ENCODE measurements at places on chromosomes 2 and 18.

GRCh38 chr2:173204316-173204715 is 128.7 kb downstream of the MAP3K20 start:
- no peak for DNase-seq

- DNase-seq: peak; percentile 63
Observed at GRCh38 chr2:205698286-205699268, 16.3 kb downstream of the NRP2 start.

DNA sequence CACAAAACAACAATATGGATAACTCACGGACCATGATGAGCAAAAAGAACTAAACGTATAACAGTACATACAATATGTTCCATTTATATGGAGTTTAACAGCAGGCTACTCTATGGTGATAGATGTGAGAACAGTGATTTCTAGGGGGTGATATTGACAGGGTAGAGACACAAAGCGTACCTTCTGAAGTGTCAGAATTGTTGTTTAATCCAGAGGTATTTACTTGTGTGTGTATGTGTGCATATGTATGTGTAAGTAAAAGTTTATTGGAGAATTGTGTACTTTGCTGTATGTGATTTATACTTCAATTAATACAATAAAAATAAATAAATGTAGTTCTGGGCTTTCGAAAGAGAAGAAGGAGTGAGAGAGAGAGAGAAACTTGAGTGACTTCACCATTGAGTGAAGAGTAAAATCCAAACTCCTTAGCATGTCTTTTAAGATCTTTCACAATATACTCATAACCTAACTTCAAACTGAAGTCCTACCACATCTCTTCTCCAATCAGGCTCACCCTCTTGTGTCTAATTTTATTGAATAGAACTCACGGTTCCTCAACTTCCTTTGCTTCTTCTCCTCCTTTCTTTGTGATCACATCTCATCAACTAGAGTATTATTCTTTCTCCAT is 126.0 kb upstream of the KLF7 start:
- DNase-seq: no peak

GRCh38 chr2:44894058-44894457 is 47.4 kb upstream of the SIX3 start:
- no peak for DNase-seq

DNA sequence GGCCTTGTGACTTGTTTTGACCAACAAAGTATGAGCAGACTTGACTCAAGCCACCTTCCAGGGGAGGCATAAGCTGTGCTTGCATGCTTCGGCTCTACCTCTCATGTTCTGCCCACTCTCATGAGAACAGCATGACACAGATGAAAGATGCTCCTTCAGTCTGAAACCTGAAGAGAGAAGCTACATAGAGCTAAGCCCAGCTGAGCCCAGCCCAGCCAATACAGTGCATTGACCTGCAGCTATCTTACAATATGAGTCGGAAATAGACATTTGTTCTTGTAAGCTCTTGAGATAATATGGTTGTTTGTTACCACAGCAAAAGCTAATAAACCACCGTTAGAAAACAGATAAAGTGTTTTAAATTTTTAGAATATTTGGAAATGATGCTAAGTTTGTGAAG is 426.7 kb upstream of the PKDCC start:
- no peak for DNase-seq

GRCh38 chr2:14936426-14936825 is 303.9 kb downstream of the LRATD1 start:
- DNase-seq: no peak

DNA sequence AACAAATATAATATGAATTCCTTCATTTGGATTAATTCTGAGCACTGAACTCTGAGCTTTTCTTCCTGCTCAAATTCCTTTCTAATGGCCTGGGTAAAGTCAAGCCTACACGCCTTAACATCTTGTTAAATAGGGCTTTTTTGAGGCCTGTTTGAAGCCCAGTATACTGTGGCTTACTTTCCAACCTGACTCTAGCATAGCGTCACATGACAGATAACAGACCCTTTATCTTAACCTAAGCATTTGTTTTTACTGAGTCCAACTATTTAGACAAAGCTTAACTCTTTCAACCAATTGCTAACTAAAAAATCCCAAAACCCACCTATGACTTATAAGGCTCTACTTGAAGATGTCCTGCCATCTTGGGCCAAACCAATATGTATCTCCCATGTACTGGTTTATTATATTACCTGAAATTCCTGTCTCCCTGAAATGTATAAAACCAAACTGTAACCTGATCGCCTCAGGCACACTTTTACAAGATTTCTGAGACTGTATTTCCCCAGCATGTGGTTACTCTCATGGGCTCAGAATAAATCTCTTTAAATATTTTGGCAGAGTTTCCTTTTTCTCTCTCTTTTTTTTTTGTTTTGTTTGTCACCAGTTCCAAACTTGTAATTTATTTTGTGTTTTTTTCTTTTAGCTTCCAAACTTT is 271.1 kb upstream of the VWC2L start:
- DNase-seq: no peak

GRCh38 chr2:200270732-200271131 is 35.8 kb upstream of the SPATS2L start:
- no peak for DNase-seq

DNA sequence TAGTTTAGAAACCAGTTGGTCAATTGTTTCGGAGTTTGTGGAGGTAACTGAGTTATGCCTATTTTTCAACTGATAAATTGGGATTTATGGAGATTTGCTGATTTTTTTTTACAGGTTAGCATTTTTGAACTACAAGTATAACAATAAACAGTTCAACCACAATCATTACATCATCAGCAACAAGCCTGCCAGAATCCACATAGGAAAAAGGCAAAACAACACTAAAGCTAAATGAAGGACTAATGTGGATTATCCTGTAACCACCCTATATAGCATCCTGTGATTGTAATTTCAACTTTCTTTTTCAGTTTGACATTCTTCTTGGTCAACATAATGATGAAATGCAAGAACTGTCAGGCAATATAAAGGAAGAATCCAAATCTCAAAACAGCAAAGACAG is 76.5 kb downstream of the CCDC102B start:
- peak; percentile 74 for DNase-seq

DNA sequence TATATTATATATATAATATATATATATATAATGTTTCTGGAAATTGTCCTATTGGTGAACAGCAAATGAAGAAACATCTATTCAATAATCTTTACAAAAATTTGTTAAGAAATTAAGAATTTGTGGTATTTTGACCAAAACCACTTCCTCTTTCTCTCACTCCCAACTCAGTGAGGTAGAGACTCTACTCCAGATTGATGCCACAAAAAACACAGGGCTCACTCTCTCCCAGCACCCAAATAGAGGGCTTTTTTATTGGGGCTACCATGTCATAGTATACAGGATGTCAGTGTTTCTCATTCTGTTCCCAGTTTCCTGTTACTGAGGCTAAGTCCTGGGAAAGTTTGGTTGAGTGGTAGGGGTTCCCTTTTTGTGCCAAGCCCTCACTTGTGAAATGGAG is 1155.4 kb downstream of the BCL11A start:
- DNase-seq: no peak

- no peak for DNase-seq
Observed at GRCh38 chr18:40341701-40342100, 1613.3 kb upstream of the PIK3C3 start.

DNA sequence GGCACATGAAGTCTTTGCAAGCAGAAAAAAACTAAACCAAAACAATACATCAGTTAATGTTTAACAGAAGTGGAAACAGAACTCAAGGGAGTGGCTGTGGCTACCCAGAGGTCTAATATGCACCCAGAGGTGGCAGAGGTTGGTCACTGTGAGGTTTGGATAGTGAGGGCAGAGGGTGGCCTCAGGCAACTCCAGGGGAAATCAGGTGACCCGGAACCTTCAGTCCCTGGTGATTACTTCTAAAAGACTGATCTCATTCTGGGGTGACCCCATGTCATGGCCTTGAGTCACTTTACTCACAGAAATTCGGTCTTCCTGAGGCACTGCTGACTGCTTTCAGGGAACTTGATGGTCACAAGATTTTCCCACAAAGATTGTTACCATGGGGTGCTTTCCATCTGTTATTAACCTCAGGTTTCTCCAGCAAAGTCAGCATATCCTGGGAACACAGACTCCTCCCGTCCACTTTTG is 99.4 kb downstream of the TMEM17 start:
- no peak for DNase-seq

DNA sequence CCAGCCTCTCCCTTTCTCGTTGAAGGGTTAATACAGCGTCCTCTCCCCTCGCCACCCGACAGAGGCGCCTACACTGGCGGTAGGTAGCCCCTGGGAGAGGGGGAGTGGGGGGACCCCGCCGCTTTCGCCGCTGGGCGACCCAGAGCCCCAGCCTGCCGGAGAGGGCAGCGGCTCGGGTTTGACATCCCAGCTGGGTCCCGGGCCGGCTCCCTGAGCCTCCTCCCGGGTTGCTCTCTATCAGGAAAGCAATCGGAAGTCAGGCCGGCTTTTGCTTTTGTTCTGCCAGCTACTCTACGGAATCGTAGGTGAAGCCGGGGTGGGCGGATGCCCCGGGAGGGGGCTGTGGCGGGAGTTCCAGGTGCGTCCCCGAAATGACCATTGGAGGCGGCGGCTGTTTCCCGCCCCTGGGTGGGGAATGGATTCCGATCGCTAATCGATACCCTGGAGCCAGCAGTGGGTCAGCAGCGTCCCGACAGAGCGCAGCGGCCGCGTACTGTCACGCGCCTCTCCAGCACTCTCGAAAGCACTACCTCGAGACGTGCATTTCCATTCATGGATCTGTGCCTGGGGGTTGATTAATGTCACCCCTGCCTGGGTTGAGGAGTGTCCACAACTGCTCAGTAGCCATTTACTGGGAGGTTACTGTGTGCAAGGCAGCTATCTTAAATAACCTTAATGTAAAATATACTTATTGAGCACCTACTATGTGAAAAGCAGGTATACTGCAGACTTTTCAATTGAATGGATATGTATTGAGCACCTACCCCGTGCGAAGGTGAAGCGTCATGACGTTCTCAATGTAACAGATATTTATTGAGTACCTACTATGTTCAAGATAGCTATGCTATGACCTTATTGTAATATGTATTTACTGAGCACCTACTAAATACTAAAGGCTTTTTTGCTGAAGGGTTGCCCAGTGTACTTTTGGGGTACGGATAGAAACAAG is 1.1 kb downstream of the MAPK4 start:
- no peak for DNase-seq

GRCh38 chr2:123999681-124000080 is 25.4 kb upstream of the CNTNAP5 start:
- no peak for DNase-seq

- peak; percentile 32 for DNase-seq
Observed at GRCh38 chr18:1846640-1847039, 724.7 kb downstream of the METTL4 start.

- DNase-seq: no peak
Observed at GRCh38 chr2:86036669-86037138, 69.0 kb downstream of the POLR1A start.

DNA sequence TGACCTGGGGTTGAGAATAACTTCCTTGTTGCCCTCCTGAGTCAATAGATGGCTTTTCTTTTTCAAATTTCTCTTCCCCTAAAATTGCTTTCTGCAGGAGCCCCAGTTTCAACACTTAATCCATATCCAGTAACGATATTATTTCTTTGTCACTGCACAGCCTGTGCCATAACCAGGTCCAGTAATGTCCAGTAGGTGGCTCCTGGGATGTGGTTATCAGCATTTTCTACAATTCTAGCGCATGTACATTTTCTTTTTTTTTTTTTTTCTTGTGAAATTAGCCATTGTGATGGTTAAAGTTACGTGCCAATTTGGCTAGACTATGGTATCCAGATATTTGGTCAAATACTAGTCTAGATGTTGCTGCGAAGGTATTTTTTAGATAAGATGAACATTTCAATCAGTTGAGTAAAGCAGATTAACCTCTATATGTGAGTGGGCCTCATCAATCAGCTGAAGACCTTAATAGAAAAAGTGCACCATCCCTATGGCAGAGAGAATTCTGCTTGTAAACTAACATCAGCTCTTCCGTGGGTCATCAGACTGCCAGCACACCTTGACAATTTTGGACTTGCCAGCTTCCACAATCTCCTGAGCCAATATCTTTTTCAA is 72.9 kb upstream of the SCG2 start:
- peak; percentile 56 for DNase-seq

DNA sequence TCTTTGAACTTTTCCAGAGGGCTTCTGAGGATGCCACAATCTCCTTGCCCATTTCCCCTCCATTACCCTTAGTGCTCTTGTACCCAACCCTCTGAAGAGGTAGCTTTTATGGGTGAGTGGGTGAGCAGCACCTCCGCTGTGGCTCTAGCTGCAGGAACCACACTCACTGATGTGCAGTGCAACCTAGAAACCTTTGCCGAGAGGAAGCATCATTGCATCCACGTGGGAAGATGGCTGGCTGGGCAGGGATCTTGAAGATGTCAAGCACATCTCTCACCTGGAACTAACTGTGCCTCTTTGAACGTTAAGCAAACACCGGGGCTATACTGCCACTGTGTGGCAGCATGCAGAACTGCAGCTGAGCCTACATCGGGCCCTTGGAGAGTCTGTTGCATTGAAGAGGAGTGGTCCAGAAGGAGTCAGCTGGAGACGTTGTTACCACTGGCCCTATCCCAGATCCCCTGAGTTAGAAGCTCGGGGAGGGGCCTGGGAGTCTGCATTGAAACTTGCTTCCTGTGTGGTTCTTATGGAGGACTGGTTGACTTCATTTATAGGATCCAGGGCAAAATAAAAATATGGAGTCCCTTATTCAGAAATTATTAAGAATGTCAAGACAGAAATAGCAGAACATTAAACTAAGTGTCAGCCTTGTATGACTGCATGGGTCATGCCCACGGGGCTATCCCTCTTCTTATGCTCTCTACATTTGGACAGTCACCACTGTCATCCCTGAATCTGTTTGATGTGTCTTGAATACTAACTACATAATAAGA is 28.7 kb downstream of the IGFBP5 start:
- peak; percentile 57 for DNase-seq

DNA sequence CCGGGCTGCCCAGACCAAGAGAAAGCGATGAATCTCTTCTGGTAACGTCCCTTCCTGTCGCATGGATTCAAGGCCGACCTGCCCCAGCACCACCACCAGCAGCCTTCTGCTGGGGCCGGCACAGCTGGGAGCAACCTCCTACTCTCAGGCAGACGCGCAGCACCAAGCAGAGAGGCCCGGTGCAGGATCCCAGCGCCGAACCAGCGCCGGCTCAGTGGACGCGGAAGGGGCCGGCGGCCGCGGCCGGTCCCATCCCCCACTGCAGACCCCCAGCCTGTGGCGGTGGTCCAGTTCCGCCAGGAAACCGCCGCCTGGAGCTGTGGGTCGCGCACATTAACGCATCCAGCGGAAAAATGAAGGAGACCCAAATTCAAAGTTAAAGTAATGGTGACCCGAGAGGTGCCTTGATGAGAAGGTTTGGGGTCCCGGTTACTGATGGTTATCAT is 525 bp upstream of the MAL start:
- no peak for DNase-seq

DNA sequence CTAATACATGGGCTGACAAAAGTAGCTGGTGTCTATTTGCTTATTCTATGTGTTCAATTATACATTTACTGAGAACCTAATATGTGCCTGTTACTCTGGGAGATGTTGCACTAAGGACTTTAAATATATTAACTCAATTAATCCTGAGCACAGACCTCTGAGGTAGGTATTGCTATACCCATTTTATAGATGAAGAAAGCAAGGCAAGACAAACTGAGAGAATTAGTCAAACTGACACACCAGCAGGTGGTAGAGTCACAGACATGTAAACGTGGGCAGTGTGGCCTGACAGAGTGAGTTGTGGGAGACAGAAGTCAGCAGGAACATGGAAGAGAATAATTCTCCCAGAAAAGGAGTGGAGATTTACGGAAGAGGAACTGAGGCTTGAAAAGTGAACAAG is 428.9 kb downstream of the LPIN1 start:
- no peak for DNase-seq

- DNase-seq: no peak
Observed at GRCh38 chr2:203690117-203690431, 16.4 kb upstream of the CD28 start.

Data from iris pigment epithelial cell (primary cell).